Tibial nerve (tissue), 4 donors: ENCODE measurements at places on chromosomes 12 and 14.

DNA sequence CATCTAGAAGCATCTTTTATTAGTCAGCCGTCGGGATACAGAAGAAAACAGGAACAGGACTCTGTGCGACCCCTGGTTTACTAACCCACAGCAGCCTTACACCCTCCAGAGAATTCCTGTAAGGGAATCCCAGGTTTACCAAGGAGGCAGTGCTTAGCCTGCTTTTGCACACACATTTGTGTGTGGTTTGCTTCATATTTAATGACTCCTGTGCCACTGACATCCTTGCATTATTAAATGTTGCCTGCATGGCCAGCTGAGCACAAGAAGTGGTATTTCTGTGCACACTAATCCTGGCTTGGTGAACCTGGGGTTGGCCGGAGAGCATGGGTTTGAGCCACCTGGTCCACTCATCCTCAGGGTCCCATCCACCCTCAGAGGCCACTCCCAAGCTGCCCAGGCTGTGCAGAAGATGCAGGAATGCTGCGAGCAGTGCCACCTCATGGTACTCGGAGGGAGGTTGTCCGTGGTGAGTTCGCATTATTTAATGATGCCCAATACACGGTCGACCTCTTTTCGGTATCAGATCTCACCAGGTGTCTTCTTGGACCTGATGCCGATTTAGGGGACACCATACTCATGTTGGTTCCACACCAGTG lies 152.4 kb upstream of the RTL1 start:
- DNase-seq = no peak

DNA sequence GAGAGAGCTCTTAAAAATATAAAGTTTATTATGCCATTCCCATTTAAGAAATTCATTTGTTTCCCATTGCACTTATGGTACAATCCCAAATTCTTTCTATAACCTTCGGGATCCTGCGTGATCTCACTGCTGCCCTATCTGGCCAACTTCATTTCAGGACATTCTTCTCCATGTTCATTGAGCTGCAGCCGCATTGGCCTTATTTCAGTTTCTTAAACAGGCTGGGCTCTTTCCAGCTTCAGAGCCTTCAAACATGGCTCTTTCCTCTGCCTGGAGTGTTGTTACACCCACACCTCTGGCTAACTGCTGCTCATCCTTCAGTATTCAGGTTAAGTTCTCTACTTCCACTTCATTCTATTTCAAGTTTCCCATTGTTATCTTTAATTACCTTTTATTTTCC lies 58.5 kb upstream of the LRTM2 start:
- no peak for DNase-seq

DNA sequence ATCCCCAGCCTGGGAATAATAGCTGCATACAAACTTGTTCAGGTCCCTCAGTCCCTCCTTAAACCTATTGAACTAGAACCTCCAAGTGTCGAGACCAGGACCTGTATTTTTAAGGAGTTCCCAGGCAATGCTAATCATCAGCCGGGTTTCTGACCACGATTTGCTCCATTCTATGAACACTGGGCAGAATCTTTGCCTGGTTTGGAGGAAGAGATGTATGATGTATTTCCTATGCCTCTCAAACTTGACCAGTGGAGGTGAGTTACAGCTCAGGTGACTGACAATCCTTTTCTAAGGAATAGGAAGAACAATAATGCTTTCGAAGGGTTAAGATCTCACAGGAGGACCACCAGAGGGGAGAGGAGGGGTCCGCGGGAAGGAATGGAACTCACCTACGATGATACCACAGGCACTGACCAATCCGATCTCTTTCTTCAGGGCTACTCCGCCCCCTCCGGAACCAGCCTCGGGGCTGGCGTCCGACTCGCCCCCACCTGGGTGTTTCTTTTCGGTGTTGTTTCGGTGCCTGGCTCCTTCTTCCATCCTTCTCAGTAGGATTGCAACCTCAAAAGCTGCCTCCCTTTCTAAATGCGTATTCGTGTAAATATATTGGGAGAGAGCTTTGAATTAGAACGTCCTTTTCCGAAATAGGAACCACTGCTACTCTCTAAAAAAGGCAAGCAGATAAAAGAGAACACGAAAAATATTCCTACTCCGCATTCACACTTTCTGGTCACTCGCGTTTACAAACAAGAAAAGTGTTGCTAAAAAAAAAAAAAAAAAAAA lies 895 bp downstream of the SLC7A8 start:
- DNase-seq = no peak

DNA sequence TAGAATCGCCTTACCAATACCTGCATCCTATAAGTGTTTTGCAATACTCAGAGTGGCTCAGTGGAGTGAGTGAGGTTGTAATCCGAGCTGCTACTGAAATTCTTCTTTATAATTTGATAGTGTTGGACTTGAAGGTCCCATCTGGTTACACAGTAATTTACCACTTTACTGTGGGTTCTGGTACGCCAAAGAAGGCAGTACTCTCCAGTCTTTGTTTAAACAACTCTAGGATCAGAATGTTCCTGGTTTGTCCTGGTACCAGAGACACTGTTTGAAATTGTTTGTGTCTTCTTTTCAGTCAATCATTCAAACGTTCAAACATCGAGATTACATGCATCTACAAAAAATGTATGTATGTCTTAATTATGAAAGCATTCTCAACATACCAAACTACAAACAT lies 51.3 kb upstream of the AMN1 start:
- no peak for DNase-seq

- no peak for DNase-seq
These were observed 198.9 kb downstream of the ADGRD1 start for GRCh38 chr12:131152587-131152986.

DNA sequence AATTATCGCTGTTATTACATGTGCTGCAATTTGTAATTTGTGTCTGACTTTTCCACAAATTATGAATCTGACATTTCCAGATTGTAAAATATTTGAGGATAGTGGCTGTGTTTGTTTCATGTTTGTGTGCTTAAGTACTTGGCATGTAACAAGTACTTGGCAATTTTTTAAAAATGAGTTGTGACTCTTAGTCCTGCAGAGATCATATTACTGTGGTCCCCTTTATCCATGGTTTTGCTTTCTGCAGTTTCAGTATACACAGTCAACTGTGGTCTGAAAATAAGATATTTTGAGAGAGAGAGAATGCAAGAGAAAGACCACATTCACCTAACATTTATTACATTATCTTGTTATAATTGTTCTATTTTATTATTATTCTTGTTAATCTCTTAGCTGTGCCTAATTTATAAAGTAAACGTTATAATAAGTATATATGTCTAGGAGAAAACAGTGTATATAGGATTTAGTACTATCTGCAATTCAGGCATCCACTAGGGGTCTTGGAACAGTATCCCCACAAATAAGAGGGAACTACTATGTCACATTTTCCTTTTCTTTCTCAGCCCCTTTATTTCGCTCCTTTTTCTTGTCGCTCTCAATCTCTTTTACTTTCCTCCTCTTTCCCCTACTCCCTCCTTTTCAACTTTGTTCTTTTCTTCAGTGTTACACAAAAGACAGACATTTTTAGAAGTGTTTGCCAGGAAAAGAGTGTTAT lies 176.1 kb downstream of the FUT8 start:
- DNase-seq = no peak

DNA sequence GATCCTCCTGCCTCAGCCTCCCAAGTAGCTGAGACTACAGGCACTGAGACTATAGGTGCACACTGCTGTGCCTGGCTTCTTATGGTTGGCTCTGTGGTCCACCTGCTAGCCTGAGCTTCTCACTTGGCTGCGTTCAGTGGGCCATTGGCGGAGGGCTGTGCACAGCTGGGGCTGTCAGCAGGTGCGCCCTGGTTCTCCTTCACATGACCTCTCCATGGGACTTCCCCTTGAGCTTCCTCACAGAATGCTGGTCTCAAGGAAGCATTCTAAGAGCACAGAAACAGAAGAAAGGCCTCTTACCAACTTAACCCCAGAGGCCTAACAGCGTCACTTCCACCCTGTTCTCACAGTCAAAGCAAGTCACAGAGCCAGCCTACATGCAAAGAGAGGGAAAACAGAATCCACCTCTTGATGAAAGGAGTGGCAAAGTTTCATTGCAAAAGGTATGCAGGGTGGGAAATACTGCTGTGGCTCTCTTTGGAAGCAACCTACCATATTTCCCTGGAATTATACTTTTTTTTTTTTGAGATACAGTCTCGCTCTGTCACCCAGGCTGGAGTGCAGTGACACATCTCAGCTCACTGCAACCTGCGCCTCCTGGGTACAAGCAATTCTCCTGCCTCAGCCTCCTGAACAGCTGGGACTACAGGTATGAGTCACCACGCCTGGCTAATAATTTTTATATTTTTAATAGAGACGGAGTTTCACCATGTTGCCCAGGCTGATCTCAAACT lies 9.3 kb downstream of the RILPL2 start:
- no peak for DNase-seq

- no peak for DNase-seq
These were observed 991.6 kb downstream of the BCL11B start for GRCh38 chr14:98280436-98280835.

- no peak for DNase-seq
These were observed 9.4 kb upstream of the C12orf75 start for GRCh38 chr12:105321125-105321524.

GRCh38 chr14:103765526-103765925 lies 49.9 kb downstream of the ZFYVE21 start:
- DNase-seq = no peak

DNA sequence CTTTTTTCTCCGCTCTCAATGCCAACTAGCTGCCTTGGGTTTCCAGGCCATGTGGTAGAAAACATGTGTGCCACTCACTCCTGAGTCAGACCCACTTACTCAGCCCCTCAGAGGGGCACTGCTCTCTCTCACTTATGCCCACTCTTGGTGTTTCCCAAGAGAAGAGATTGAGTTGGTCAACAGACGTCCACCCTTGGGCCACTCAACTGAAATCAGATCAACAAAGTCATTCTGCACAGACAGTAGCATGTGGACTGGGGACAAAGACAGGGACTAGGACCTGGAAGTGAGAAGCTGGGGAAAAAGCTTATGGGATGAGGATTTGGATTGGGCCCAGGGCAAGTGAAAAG lies 161.2 kb downstream of the EFCAB11 start:
- no peak for DNase-seq

DNA sequence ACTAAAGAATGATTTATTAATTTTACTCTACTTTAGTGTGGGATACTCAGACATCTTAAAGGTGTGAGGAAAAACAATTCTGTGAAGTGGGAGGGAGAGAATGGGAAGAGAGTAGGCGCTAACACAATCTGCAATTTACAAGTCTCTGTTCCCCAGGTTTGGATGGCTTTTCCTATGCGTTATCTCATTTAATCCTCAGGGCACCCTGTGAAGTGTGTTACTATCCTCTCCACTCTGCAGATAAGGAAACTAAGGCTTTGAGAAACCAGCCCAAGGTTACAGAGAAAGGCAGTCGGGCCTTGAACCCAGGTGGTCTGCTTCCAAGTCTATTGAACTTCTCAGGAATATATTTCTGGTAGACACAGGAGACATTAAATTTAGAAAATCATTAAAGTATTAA lies 36.2 kb upstream of the TUBA1C start:
- DNase-seq = no peak

- DNase-seq = no peak
These were observed 1.7 kb downstream of the ARHGAP9 start for GRCh38 chr12:57477710-57478681.

DNA sequence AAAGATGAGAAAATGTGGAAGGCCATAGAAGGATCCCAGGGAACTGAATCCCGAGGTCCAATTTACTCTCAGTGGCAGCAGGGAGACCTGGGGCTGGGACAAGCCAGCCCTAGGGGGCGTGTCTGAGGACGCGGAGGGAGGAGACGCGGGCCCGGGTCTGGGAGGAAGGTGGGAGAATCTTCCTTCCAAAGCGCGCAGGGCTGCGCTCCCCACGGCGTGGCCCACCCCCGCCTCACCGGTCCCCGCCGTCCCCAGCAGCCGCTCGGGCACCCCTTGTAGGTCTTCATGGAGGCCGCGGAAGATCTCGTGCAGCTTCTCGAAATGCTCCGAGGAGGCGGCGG lies 323 bp downstream of the VTI1B start:
- DNase-seq = peak; percentile 23

DNA sequence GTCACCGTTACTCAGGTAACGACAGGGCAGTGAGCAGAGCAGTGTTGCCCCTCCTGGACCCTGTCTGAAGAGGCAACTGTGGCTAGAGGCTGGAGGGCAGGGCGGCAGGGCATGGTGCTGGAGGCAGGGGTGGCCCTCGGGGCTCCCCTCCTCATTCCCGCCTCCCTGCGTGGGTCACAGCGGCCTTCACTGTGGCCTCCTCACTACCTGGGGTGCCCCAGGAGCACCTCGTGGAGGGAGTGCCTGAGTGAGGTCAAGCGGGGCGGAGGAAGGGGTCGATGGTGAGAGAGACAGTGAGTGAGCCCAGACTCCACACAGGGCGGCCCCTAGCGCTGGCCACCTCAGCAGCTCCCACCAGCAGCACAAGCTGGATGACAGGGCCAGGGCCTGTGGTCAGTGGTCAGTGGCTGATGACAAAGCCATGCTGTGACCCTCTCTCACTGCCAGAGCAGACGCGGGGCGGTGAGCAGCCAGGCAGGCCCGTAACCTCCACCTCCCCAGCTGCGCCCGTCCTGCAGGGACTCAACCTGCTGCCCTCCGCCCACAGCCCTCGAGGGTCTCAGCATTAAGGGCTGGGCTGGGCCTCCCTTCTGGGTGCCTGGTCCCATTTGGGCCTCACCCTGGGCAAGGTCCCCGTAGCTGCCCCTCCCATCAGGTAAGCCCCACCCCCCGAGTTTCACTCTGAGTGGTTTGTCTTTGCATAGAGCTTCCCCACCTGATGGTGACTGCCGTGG lies 17.8 kb downstream of the GPR132 start:
- no peak for DNase-seq

DNA sequence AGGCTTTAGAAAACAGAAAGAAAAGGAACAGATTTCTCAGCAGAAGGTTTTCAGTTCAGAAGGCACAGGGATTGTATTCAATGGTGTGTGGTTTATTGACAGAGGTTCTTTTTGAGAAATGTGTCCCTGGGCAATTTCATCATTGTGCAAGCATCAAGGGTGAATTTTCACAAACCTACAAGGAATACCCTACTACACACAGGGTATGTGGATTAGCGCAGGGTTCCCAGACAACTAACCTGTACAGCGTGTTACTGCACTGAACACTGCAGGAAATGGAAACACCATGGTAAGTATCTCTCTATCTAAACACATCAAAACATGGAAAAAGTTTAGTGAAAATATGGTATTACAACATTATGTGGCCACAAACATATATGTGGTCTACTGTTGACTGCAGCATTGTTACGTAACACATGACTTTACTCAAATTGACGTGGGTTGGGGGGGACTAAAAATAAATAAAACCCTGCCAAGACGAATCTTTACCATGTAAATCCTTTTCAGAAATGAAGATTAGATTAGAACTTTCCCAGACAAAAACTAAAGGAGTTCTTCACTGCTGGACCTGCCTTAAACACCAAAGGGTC lies 893.1 kb downstream of the TMEM121 start:
- no peak for DNase-seq

- peak; percentile 42 for DNase-seq
These were observed 50.1 kb downstream of the KLRG1 start for GRCh38 chr12:9039397-9039977.

DNA sequence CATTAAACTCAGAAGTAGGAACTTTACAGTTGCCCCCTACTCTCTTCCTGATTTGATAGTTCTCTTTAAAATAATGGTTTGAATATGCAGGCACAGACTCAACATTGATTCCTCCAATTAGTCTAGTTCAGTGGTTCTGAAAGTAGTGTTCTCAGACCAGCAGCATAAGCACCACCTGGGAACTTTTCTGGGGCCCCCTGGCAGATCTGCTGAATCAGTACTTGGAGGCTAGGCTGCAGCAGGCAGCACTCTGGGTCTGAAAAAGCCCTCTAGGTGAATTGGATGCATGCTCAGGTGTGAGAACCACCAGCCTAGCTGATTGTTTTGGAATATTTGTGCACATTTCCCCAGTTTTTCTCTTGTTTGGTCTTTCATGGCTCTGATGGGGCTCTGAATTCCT lies 198.6 kb upstream of the NOS1 start:
- no peak for DNase-seq
